Fibroblast of lung (primary cell): ENCODE measurements at places on chromosomes 7 and 10. TPM values are rescaled to one million over a fixed set of nuclear protein-coding genes. Genes with fewer than 3 reads are reported as not detected.

- DNase-seq: no peak
These were observed 25.2 kb downstream of the ADAP1 start for GRCh38 chr7:929311-929711.

DNA sequence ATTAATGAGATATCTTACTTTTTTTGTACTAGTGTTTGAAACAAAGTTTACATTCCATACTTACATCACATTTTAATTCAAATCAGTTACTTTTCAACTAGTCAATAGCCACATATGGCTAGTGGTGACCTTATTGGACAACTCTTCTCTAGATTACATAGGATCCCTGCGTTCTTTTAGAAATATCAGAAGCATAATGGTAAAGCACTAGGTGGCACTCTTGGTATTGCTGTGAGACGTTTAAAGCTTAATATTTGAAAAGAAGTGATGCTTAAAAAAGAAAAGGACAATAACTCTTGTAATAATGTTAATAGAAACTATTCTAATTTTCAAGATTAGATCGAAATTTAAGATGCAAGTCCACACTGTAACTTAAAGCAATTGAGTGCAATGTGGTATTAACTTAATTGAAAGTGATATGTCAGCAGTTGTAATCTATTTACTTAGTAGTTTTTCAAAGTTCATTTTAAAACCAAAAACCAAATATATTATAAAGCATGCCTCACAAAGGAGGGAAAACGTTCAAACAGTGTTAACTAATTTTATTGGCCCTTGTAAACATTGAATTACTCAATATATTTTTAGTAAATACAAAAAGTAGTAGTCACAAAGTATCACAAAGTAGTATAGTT, 339.1 kb downstream of the ATRNL1 start:
- DNase-seq: peak; percentile 26

DNA sequence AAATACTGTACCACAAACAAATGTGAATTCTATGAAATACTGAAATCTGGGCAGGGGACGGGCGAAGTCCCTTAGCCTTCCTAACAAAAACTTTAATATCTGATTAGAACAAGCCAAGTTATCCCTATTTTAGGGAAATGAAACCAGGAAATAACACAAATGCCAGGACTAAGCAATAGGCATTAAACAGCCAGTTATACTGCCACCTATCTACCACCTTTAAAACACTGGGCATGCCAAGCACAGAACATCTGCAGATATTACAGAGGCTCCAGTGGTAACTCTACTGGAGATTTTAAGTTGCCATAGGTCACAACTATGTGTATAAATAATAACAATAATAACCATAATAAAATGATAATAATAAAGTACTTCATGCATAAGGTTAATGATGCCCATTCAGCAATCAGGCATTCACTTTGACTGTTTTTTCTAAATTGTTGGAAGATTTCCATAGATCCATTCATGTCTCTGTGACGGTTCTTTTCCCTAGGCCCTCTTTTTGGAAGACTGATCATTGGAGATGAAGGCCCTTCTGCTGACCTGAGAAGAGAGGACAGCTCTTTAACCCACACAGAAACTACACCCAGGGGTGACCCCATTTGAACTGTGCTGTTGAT, 195.7 kb downstream of the CACNA2D1 start:
- peak; percentile 25 for DNase-seq

- peak; percentile 9 for DNase-seq
These were observed 16.9 kb downstream of the PCGF6 start for GRCh38 chr10:103333934-103334520.

DNA sequence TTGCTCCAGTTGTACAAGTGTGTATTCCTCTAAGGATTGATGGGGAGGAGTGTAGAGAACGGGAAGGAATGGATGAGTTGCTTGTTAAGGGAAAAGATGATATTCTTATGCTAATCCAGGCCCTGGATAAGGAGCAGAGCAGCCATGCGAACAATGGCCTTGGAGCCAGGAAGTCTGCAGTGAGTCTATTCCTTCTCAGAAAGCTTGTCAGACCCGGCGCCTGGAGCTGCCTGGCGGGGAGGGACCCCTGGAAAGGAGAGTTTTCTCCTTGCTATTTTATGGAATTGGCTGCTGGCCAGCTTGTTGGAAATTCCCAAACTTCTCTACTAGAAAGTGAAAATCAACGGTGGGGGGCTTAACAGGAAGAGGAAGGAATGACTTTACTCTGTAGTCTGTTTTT, 89.1 kb downstream of the MMRN2 start:
- DNase-seq: peak; percentile 67

GRCh38 chr10:28468707-28469483, 64.0 kb upstream of the WAC start:
- no peak for DNase-seq

DNA sequence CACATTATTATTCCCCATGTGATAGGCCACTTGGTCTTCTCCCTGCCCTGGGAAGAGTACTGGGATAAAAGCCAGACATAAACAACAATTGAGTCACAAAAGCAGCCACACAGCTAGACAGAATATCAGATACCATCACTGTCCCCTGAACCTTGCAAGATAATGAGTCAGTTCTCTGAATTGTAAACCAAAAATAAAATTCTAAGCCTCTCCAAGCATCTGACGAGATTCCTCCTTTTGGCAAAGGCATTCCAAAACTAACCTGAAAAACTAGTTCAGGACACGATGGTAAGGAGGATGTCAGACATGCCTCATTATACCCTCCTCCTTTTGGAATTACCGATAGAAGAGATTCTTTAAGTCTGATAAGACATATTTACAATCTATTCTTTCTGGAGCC, 450.7 kb downstream of the HTR7 start:
- DNase-seq: peak; percentile 36

DNA sequence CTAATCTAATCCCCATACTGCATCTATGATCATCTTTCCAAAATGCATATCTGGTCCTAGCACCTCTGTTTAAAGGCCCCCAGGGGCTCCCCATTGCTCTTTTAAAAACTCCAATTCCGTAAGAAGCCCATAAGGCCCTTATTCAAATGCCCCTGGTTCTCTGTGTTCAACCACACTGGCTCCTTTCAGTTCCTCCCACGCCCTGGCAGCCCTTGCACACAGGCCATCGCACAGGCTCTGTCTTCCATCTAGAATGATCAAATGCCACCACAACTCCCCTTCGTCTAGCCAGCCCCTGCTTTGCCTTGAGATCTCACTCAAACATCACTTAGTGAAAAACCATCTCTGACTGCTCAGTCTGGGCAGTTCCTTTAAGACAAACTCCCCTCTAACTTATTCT, 112.9 kb upstream of the LYZL2 start:
- no peak for DNase-seq

GRCh38 chr10:13161857-13162271, 506 bp downstream of the MCM10 start:
- DNase-seq: peak; percentile 15

GRCh38 chr7:37901890-37902524, 14.6 kb downstream of the SFRP4 start:
- DNase-seq: peak; percentile 85

DNA sequence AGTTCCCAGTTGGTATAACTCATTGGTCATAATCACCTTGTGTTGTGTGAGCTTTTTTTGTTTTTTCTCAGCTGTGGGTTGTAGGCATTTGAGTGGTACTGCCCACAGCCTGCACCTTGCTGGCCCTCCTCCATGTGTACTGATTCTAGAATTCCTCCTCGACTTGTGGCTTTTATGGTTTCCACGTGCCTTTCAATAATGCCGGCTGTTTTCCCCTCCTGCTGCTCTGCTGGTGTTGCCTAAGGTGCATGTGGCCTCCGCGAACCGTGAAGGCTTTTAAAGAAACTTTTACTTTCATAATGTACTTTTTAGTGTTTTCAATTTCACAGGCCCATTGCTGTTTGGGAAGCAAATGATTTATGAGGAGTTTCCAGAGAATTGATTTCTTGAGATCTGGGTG, 518.0 kb downstream of the REEP3 start:
- DNase-seq: no peak

DNA sequence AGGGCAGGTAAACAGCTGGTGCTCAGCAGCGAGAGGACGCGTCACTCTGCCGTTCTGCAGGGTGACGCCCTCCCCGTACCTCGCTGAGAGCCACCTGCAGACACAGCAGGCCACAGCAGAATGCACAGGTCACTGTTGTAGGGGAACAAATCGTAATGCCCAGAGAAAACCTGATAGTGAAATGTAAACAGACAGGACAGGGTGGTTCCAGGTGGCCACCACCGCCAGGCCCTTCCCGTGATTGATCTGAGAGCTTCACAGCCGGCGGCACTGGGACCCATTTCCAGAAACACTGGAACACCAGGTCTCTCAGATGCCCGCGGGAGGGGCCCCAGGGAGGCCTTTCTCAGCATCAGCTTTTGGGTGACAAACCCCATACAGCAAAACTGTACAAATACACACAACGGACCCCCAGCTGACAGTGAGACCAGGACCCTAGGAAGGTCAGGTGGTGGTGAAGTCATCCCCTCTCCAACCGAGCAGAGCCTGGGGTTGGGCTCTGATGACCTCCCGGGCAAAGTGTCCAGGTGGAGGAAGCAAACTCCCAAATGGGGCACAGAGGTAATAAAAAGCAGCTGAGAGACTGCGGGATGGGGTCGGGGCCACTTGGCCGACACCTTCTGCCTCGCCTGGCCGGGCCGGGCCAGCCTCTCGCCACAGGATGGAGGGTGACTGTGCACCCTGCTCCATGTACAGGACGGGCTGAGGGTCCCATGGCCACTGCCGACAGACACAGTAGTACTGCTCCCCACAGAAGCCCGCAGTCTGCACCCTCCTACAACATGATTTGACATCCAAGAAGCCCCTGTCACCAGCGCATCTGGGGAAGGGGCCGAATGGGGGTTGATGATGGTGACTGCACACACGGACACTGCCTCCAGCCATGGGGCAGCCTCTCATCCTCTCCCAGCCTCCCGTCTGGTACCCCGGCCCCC, 4.6 kb downstream of the BHLHA15 start:
- no peak for DNase-seq

PNLIPRP1 gene
- not detected in 2 replicates for total RNA-seq

CUBN gene
- total RNA-seq: 0.51 and 1.3 TPM in 2 replicates

TBL2 gene
- total RNA-seq: 58.6 and 83.2 TPM in 2 replicates
